ENCODE measurements at places on chromosomes 3 and 15.

- DNase-seq = no peak
Observed at GRCh38 chr3:78825858-78826215, 942.0 kb downstream of the ROBO1 start.

DNA sequence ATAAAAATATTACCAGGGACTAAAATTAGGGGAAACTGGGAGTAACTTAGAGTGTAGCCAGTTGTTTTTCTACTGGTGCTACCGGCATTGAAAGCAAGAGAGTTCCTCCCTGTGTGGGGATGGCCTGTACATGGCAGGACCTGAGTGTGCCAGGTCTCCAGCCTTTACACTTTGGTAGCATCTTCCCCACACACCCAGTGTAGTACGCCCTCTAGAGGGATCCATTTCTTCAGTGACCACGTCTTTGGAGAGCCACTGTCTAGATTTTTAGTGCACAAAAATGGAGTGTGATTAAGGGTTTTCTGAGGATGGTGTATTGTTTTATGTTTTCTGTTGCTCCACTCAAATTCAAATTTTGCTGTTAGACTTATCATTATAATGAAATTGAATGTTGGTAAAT lies 507.0 kb upstream of the TPRG1 start:
- no peak for DNase-seq

DNA sequence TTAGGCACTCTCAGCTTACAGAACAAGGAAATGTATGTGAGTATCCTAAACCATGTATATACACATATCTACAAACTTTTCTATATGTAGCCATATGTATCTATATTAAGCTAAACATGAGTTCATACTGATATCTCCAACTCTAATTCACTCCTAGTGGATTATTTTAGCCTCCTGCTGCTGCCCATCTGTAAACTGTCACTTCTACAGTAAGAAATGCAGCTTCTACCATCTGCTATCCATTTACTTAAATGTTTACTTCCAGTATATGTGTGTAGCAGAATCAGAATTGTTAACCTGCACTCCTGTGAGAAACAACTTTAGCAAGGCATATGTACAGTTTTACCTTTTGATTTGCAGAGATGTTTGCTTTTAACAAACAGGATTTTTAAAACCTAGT lies 478.5 kb upstream of the CBLB start:
- DNase-seq = no peak

DNA sequence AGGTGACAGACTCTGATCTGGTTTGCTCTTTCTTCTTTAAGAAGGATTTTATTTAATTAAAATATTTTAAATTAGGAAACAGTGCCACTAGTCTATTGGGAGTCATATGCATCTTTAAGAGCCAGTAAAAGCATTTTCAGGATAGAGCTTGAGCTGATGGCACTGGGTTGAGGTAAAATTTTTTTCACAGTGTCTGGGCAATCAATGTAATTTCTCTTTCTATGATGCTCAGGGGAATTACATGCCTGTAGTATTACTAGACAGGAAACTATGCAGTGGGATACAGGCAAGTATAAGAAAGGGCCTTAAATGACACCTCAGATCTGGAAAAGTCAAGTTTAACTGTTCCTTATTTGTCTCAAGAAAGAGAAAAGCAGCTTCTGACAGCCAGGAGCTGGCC lies 76.4 kb downstream of the GAP43 start:
- DNase-seq = no peak

DNA sequence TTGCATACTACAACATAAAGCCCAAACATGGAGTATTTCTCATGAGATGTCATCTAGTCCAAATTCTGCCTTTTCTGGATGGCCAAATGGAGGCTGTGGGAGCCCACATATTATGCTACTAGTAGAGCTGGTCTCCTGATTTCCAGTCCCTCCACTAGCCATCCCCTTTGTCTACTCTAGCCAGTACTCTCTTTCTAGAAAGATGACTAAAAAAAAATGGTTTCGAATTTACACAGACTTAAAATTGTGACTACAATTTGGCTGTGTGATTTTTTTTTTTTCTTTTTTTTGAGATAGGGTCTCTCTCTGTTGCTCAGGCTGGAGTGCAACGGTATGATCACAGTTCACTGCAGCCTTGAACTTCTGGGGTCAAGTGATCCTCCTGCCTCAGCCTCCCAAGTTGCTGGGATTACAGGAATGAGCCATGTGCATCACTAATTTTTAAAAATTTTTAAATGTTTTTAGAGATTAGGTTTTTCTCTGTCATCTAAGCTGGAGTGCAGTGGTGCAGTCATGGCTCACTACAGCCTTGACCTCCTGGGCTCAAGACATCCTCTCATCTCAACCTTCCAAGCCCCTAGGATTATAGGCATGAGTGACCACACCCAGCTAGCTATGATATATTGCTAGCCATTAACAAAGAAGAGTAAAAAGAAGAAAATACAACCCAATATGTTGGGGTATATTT lies 273.9 kb downstream of the ADAMTSL3 start:
- DNase-seq = no peak

GRCh38 chr3:182746959-182747358 lies 46.3 kb upstream of the ATP11B start:
- no peak for DNase-seq

- DNase-seq = no peak
Observed at GRCh38 chr15:85707519-85708338, 87.0 kb downstream of the KLHL25 start.

DNA sequence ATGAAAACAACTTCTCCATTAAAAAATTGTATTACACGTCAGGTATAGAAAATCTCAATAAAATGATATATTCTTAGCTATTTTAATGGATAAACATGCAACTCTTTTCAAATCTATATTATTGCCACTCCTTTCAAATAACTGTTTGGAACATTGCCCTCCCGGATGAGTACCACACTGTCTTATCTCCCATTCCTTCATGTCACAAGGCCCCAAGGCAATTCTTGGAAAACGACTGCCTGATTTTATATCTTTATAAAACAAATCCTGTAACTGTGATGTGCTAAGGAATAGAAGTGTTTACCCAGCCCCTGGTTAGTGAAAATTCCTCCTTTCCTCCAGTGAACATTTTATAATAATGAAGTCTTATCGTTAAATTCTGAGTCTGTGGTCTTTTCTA lies 6.2 kb upstream of the ZNF619 start:
- DNase-seq = no peak

- DNase-seq = no peak
Observed at GRCh38 chr3:105493305-105493892, 126.7 kb downstream of the ALCAM start.

- no peak for DNase-seq
Observed at GRCh38 chr3:195612075-195612800, 28.5 kb upstream of the APOD start.

- peak; percentile 27 for DNase-seq
Observed at GRCh38 chr3:136862617-136863322, 762 bp downstream of the NCK1 start.

DNA sequence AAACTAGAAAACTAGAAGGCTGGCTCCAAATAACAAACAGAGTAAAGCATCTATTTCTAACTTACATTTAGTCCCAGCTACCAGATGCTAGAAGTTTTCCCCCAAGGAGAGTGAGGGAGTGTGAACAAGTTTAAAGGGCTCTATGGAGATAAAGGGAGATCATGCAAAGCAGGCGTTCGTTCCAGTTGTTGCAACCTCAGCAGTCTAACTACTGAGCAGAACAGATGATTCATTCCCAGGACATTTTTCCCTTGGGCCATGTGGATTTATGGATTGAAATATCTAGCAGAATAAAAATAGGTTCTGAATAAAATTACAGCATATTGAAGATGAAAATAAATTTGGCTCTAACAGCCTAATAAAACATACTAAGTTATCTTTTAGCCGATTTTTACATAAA lies 154.8 kb upstream of the TTC14 start:
- no peak for DNase-seq

All from activated CD4-positive, CD25-positive, alpha-beta regulatory T cell (primary cell).